ENCODE measurements at places on chromosomes 16 and 17.
A peak's percentile ranks its signal among the peaks of the same experiment; 100 is the strongest.

- no peak for DNase-seq
Observed at GRCh38 chr17:32828822-32829221, 48.1 kb downstream of the MYO1D start.

- DNase-seq, result no peak
Observed at GRCh38 chr17:8557176-8557806, 73.2 kb downstream of the MYH10 start.

GRCh38 chr16:54242199-54242598, 44.4 kb downstream of the IRX3 start:
- DNase-seq, result no peak

GRCh38 chr16:30934827-30935557, 11.6 kb downstream of the FBXL19 start:
- no peak for DNase-seq

- no peak for DNase-seq
Observed at GRCh38 chr17:18862011-18862410, 4.1 kb downstream of the PRPSAP2 start.

GRCh38 chr17:55446581-55447205, 25.1 kb upstream of the MMD start:
- no peak for DNase-seq

DNA sequence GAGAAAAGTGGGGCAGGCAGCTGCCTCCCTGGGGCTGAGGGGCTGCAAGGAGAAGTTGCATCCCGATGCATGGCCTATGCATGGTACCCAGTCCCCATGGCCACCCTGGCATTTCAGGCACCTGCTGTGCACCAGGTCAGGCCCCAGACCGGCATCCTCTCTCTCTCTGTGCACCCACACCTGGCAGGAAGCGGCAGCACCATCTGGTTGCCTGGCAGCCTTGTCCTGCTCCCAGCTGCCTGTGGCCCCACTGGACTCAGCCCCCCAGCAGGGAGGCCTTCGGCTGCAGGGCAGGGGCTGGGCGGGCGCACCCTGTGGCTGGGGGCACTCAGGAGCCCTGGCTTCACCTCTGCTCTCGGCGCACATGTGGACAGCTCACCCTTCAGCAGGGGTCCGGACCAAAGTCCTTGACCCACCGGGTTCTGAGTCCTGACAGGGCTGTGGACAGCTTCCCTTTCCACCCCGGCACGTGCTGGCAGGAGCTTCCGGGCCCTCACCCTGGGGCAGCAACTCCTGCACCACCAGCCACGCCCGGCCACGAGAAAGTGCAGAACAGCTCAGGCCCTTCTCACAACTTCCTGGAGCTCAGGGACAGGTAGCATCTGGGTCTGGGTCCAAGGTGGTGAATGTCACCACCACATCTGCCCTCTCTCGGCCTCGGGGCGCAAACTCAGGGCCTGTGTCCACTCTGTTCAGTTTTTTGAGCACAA, 36.7 kb downstream of the CTU2 start:
- no peak for DNase-seq

GRCh38 chr17:66583112-66583748, 251.7 kb upstream of the CACNG5 start:
- DNase-seq, result no peak

- DNase-seq, result peak; percentile 49
Observed at GRCh38 chr16:67673712-67674580, 7.3 kb downstream of the C16orf86 start.

DNA sequence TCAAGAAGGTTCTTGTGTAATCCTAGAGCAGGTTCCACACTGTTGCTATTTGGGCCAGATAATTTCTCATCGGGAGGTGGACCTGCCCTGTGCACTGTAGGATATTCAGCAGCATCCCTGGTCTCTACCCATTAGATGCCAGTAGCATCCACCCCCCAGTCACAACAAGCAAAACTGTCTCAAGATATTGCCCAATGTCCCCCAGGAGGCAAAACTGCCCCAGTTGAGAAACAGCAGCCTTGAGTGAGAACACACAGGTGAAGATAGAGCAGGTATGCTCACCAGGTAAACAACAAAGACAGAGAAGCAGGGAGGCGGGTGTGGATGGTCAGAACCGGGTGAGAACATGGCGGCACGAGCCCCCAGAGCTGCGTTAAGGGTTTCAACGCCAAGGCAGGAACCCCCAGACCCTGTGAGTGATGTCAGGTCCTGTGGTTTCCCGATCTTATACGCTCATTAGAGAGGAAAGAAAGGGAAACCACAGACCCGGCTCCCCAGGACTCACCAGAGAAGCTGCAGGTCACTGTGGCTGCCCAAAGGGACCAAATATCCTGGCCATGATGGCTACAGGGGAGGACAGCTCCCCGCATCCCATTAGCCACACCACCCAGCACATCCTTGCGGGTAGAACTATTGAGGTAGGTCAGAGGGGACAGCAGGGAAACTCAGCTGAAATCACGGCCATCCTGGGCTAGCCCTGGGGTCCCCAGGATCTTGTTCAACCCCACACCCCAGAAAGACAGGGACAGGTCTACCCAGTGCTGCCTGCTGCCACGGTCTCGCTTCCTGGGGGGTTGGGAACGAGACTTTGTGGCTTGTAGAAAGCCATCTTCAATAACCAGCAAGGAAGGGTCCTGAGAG, 21.2 kb downstream of the CDC42EP4 start:
- no peak for DNase-seq

GRCh38 chr17:52419229-52419641, 260.7 kb upstream of the CA10 start:
- DNase-seq, result no peak

GRCh38 chr16:81053761-81054160, 18.1 kb downstream of the ATMIN start:
- DNase-seq, result no peak

GRCh38 chr17:40884708-40885512, at the start of gene KRT20:
Gene KRT20, minus strand, starts transcription at chr17:40885242. Its CDS starts 57 bp downstream, at chr17:40885185.
- DNase-seq, result peak; percentile 10

All from common myeloid progenitor, CD34-positive (primary cell).